ENCODE measurements at places on chromosomes 3 and 15. TPM values are rescaled to one million over a fixed set of nuclear protein-coding genes. Genes with fewer than 3 reads are reported as not detected.

GRCh38 chr3:195116407-195117185, 154.4 kb downstream of the XXYLT1 start:
- DNase-seq: no peak

- no peak for DNase-seq
Measured at GRCh38 chr3:174060431-174060830, 662.9 kb downstream of the NLGN1 start.

DNA sequence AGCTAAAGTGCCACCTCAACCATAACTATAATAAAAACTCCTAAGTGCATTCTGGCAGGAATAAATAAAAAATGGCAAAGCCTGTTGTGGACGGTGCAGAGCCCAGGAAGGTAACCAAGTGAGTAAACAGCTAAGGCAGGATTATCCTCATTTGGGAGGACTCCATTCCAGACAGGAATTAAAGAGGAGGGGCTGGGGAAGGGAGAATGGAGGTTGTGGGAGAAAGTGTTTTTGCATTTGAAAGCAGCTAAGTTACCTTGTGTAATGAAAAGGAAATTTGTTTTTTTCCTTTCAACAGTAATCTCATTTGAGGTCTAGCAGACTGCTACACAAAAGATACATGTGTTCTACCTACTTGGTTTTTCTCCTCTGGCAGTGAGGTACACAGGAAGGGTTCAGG, 248.5 kb downstream of the TIGIT start:
- DNase-seq: no peak

The ZBED2 gene
- polyA plus RNA-seq: 0.11 TPM

The PSTPIP1 gene
- polyA plus RNA-seq: 0.30 TPM

The TOPAZ1 gene
- polyA plus RNA-seq: not detected

The SLC9C1 gene
- polyA plus RNA-seq: not detected

The DHFR2 gene
- polyA plus RNA-seq: 3.4 TPM
